Fibroblast of skin of right biceps (primary cell): ENCODE measurements at places on chromosomes 16 and 17.

- DNase-seq, result no peak
Measured at GRCh38 chr17:5929721-5930120, 140.5 kb upstream of the WSCD1 start.

GRCh38 chr16:12429756-12430155 lies 373.9 kb downstream of the CPPED1 start:
- DNase-seq, result no peak

DNA sequence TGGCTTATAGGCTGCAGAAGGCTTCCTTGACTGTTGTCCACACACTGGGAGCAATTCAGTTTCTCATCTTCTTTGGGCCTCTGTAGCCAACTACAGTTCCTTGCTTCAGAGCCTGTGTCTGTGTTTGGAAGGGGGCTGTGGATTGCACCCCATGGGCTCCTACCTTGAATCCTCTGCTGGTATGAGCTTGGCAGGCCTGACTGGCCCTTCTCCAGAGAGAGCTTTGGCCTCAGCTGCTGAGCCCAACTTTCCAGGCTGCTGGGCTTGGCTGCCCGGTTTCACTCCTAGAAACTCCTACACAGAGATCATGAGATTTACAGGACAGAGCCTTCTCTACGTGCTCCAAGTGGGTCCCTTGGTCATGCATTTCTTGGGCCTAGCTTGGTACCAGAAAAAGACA lies 354.4 kb downstream of the SNX29 start:
- DNase-seq, result no peak

DNA sequence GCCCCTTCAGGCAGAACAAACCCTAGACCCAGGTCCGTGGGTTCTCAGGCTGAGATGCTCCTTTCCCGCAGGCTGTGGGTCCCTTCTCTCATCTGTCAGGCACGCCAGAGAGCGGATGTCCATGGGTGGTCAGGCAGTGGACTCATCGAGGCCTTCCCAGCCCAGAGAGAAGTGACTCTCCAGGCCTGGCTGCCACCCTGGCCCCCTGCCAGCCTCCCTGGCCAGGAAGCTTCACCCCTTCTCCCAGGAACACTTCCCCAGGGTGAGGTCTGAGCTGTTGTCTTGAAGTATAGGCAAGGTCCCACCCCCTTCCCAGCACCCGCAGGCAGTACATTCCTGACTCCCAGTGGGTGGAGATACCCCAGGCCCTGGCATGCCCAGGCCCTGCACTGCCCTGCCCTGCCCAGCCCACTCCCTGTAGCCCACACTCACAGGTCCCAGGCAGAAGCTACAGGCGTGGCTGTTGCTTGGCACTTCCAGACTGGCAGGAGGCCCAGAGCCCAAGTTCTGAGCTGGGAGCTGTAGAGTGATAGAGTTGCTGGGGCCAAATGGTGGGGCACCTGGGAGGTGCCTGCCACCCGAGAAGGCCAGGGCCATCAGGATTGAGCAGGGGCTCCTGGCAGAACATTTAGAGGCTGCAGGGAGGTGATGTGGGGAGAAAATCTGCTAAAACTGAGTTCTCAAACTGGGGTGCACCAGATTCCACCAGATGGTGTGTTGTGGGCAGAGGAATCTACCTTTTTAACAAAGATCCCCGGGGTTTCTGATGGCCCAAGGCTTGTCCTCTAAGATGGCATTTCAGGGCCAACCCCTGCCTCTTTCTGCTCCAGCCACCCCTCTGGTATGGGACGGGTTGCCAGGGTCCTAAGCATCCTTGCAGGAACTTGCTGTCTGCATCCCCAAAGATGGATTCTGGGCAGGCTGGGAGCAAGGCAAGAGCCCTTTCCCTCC lies 6.7 kb downstream of the ITGA3 start:
- DNase-seq, result peak; percentile 63

DNA sequence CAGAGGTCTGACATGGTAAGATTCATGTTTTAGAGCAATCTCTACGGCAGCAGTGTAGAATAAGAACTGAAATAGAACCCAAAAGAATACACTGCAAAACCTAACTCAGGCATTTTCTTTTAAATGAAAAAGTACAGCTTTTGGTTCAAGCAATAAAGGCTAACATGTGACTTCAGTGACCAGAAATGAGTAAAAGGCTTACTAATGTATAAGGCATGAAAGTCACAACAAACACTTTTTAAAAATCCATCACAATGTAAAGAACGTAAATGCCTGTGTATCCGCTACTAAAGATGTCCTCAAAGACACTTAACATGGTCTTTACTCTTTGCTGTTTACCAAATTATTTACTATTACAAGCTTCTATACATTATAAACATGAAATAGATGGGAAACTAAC lies 16.6 kb downstream of the KIAA0753 start:
- DNase-seq, result peak; percentile 3

DNA sequence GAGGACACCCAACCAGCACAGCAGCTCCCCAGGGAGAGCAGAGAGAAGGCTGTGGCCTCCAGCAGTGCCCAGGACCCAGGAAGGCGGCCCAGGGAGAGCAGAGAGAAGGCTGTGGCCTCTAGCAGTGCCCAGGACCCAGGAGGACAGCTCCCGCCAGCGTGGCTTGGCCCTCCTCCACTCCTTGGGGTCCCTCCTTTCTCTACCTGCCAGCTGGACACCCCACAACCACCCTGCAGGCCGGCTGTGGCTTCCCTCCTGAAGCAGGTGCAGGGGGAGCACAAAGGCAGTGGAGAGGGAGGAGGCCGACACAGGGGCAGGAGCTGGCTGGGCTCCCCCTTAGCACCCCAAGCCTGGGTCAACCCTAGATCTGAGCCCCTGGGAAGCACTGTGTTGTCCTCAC lies 54.1 kb upstream of the FASN start:
- no peak for DNase-seq

DNA sequence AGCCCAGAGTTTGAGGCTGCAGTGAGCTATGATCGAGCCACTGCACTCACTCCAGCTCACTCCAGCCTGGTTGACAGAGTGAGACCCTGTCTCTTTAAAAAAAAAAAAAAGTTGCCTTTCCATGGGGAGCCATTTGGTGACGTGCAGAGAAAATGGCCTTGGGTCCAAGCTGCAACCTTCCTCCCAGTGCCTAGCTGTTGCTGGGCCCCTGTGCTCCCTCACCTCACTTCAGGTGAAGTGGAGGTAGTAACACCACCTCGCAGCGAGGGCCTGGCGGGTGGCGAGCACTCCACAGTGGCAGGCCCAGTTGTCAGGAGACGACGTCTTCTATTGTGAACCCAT lies 17.4 kb downstream of the SYT17 start:
- DNase-seq, result no peak

DNA sequence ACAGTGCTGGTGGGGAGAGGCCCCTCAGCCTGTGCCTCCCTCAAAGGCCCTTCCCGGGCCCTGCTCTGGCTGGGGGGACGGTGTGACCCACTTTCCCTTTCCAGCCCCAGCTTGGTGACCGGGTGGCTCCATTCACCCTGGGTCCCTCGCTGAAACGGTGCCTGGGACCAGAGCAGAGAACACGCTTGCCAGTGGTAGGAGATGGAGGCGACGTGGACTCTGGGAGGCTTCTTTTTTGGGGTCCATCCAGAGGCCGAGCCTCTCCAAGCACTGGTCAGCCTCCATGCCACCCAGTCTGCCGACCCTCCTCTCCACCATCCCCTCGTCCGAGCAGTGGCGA lies 7.7 kb downstream of the CENPX start:
- no peak for DNase-seq

DNA sequence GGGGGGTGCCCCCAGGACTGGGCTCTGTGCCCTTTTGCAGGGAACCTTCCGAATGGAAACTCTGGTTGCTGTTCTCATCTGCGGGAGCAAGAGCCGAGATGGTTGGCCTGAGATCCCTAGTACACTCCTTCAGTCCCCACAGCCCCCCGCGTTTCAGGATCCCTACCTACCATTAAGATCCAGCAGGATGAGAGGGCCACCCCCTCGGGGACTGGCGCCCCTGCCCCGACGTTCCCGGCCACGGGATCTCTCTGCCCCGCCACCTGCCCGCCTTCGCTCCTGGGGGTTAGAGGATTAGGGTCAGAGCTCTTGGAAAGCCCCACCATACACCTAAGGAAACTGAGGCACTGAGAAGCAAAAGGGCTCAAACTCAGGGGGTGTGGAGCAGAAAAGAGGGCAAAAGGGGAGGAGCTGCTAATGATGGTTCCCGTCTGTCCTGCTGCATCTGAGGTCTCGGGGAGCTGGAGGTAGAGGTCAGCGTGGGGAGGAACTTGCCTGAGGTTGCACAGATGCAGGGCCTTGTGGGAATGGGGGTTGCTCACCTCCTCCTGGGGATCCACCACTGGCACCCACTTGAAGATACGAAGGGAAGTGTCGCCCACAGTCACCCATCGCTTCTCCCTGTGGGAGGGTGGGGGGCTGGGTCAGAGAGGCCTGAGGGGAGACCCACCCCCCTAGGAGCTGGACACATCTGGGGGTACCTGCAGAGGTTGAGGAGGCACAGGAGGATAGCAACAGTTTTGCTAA lies 1.0 kb downstream of the BCL7C start:
- no peak for DNase-seq

GRCh38 chr16:16982614-16983013 lies 488.1 kb downstream of the XYLT1 start:
- DNase-seq, result no peak

DNA sequence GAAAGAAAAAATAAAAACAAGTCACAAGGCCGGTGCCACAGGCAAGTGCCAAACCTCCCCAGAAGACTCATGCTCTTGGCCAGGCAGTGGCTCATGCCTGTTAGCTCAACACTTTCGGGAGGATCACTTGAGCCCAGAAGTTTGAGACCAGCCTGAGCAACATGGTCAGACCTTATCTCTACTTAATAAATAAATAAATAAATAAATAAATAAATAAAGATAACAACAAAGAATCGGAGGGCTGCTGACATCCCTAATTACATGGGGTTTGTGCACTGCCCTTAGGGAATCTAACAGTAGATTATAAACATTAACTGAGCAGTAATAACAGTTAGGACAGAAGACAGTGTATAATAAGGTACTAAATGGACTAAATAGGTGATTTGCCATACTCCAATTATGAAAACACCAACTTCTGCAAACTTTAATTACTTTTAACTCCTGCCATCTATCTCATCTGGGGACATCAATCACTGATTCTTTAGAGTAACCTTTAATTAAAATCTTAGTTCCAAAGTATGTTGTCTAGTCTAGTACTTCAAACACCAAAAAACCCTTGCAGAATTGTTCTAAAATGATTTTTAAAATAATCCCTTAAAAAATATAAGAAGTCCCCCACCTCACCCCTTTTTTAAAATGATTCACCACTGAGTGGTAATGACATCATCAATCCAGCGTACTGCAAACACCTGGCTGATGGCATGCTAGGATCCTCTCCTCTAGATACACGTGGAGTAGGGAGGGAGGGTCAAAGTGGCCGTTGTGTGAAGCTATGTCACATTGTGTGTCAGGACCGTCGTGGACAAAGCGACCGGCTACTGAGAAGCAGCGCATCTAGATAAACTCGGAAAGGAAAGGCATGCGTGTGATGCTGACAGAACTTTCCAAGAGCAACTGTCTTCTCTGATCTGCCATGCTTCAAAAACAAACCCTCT lies 28.5 kb downstream of the CYTH1 start:
- no peak for DNase-seq

- peak; percentile 28 for DNase-seq
Measured at GRCh38 chr16:63539276-63539675, 1503.0 kb upstream of the CDH8 start.

- DNase-seq, result no peak
Measured at GRCh38 chr17:28878158-28878910, 19.2 kb downstream of the FLOT2 start.

GRCh38 chr16:66523861-66524354 lies 26.0 kb downstream of the TK2 start:
- no peak for DNase-seq

GRCh38 chr17:18258356-18259038 lies at the start of gene FLII:
FLII (minus strand) TSS chr17:18258738; CDS start chr17:18258690, 48 bp downstream.
- peak; percentile 33 for DNase-seq

GRCh38 chr17:55567240-55568214 lies 56.3 kb upstream of the SMIM36 start:
- no peak for DNase-seq

- no peak for DNase-seq
Measured at GRCh38 chr17:39934324-39934723, 6.8 kb downstream of the LRRC3C start.

GRCh38 chr17:29590411-29591145 lies 1.1 kb upstream of the GIT1 start:
- DNase-seq, result peak; percentile 77

DNA sequence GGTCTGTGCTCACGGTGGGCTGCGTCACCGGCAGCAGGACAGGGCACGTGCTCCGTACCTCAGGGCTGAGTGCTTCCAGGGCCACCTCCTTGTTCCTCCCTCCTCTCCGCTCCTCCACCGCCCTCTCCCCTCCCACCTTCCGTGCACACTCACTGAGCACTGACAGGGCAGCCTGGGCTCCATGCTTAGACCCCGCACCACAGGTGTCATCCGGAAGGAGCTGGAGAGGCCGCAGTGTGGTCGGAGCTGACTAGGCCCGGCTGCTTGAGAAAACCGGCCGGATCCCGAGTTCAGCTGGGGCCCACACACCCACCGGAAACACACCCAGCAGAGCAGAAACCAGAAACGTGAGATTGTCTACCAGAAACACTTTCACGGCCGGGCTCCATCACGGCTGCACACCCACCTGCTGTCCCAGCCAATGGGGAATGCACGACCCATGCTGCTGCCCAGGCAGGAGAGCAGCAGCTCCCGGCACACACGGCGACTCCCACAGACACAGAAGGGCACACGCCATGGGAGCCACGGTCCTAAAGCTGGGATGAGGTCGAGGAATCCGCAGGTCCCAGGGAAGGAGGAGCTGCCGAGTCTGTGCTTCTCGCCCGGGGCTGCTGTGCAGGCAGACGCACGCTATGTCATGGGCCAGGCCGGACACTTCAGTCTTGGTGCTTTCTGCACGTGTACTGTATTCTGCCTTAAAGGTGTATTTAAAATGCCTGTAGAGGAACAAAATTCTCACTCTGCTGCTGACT lies 55.0 kb upstream of the ZNF469 start:
- DNase-seq, result no peak

DNA sequence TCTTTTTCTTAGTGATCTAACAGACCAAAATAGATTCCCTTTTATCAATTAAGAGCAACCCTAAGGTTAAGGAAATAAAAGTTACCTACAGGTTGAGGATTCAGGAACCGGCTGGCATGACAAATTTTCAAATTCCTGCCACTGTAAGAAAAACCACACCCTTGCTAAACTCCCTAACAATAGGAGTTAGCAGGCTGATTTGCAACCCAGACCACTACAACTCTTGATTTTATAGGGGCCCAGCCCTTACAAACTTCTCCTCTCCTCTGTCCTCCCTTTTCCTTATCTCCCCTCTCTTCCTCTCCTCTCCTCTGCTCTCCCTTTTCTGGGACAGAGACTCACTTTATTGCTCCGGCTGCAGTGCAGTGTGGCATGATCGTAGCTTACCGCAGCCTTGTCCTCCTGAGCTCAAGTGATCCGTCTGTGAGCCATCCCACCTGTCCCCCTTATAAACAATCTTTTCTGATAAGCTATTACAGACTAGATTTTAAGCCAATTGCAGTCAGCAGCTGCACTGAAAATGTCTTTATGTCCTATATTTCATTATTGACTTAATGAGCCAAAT lies 418.9 kb downstream of the CDH8 start:
- no peak for DNase-seq

- no peak for DNase-seq
Measured at GRCh38 chr17:50664788-50665458, 30.2 kb downstream of the ABCC3 start.

- DNase-seq, result no peak
Measured at GRCh38 chr17:33205552-33205951, 87.5 kb downstream of the ASIC2 start.
